ENCODE measurements at places on chromosomes 6 and 20.

GRCh38 chr20:61723529-61724257 is 342.0 kb downstream of the TAF4 start:
- no peak for DNase-seq

GRCh38 chr6:106502559-106502958 is 126.7 kb downstream of the RTN4IP1 start:
- DNase-seq: no peak

DNA sequence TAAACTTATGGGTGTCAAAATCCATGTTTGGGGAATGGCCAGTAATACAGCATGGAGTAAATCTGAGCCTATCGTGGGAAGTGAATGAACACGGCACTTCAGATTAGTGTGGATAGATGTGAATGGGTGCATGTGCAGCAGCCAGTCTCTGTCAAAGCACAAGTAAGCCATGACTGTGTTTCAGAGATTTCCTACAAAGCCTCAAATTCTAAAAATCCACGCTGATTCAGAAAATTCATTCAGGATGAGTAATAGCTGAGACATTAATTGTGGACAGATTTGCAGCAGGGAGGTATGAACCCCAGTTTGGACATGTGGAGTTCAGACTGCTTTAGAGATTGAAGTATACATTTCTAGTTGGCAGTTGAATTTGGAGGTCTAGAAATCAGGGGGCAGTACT is 115.1 kb downstream of the QKI start:
- DNase-seq: peak; percentile 64

- DNase-seq: no peak
Observed at GRCh38 chr6:152701081-152701862, 3.6 kb downstream of the MYCT1 start.

DNA sequence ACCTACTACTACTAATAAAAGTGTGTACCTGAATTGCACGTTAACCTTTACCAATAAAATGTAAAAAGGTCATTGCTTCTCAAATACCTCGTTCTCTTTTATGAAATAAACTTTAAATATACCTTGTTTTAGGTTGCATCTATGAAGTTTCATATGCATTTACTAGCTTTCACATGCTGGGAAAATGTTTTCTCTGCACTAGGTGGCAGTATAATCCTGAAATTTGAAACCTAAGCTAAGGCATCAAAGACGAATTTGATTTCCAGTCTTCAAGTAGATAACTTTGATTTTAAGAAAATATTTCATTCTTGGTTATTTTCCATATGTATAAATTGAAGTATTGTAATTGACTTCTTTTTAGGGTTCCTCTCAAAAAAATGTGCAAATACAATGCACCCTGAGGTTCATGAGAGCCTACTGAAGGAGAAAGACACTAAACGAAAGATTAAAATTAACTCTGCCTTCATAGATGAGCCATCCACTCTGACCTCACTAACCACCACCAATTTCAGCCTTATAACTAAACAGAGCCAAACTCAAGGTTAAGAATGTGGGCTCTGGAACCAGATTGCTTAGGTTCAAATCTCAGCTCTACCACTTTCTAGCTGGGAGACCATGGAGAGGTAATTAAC is 7.3 kb upstream of the COL9A1 start:
- peak; percentile 39 for DNase-seq

- no peak for DNase-seq
Observed at GRCh38 chr20:61662968-61663331, 402.7 kb downstream of the TAF4 start.

DNA sequence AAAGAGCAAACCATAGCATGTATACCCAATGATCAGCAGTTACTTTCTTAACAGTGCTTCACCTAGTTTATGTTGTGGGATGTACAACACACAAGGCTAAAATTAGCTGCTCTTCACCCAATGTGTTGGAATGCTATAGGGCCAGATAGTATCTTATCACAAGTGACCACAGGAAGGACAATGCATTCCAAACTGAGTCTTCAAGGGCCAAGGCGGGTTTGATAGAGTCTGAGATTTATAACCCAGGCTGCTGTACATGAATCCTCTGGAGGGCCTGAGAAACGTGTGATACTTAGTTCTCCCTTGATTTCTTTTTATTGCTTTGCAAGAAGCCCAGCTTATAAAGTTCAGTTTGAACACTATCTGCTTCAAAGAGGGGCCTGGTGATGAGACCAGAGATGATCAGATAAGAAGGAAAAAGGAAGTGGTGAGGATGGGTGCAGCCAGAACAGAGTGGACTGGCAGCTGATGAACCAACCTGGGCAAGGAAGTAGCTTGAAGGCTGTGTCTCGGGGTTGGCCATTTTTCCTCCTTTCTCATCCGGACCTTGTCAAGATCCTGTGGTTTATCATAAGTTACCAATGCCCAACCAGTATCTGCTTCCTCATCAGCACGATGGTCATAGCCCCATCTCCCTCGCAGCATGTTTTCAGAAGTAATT is 62.2 kb upstream of the BMP2 start:
- no peak for DNase-seq

DNA sequence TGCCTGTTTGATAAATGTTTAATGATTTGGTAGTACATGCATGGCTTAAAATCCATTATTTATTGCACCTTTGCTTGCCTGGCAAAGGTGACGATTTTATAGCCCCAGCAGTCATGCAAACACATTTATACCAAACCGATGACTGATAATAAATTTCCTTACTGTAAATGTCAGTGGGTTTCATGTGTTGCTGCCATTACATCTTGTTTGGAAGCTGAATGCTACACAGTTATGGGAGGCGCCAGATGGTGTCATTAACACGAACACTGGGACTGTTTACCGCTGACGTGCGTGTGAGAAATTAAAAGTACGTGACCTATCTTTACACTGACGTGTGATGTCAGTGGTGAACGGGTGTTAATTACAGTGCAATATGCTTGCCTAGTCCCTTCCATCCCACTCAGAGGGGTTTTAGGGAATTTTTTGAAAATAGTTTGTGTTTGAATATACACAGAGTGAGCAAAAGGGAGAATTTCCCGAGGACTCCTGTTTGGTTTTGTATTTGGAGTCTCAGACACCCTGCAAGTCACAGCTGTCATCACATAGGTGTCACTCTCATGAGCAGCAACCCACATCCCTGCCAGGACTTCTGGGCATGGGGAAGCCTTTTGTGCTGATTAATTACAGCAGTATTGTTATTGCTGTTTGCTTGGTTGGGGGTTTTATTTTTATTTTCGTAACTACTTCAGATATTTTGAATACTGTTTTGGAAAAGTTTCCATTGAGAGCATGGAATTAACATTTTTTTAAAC is 151.8 kb upstream of the INSM1 start:
- DNase-seq: no peak

GRCh38 chr20:4154958-4155411 is 139.6 kb upstream of the RNF24 start:
- no peak for DNase-seq

DNA sequence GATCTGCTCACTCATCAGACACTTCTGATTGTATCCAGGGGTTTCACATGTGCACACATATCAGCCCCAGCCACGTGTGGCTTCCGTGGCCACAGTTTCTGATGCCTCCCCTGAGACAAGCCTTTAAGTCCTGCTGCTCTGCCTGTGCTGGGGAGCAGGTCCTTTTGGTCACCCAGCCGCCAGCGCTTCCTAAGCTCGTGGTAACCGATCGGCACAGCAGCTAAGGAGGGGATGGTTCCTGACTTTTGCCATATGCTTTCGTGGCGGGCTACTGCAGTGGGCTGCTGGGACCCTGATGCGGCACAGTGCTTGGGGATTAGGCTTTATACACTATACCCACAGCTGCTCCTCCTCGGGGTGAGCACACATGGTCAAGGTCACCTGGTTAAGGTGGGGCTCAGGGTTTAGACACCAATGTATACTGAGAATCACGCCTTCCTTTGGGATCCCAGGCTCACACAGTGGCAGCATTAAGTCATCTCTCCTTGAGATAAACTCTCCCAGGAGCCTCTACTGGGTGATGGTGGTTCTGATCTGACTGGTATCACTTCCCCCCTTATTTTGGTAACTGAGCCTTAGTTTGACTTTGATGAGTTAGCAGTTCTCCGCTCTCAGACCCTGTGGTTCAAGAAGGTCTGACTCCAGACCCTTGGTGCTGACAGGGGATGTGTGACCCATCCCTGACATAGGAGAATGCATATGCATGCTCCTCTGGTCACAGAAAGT is 85.9 kb upstream of the KCNG1 start:
- no peak for DNase-seq
